ENCODE measurements at places on chromosomes 1 and 21.

- no peak for DNase-seq
Observed at GRCh38 chr1:198700016-198700392, 61.2 kb downstream of the PTPRC start.

DNA sequence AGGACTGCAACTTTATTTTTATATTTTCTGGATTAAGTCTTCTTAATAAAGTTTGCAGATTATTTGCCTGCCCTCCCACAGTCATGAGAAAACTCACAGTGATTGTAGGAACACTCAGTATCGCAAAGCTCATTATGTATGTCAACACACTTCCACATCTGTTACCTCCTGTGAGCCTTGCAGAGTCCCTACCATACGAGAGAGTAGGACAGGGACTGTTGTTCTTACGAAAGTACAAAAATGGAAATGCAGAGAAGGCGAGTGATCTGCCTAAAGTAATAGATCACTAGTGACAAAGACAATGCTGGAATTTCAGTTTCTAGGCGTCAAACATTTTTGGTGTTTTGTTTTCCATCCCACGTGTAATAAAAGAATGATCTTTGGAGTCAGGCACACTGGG, 131.7 kb downstream of the SYT2 start:
- DNase-seq: no peak

DNA sequence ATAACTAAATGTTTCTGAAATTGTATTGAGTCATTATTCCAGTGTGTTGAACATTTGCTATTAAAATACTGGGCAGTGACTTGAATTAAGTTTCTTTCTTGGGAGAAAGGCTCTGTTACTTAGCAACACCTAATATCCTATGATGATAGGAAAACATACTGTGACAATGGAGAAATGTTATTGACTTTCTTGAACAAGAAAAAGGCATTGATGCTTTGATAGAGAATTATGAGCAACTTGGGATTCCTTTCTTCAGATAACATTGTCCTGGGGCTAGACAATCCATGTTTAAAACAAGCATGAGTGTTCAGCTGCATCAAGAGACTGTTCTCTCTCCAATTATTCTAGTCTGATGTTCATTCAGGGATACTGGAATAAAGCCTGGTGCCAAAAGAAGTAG, 215.9 kb upstream of the L1TD1 start:
- no peak for DNase-seq

DNA sequence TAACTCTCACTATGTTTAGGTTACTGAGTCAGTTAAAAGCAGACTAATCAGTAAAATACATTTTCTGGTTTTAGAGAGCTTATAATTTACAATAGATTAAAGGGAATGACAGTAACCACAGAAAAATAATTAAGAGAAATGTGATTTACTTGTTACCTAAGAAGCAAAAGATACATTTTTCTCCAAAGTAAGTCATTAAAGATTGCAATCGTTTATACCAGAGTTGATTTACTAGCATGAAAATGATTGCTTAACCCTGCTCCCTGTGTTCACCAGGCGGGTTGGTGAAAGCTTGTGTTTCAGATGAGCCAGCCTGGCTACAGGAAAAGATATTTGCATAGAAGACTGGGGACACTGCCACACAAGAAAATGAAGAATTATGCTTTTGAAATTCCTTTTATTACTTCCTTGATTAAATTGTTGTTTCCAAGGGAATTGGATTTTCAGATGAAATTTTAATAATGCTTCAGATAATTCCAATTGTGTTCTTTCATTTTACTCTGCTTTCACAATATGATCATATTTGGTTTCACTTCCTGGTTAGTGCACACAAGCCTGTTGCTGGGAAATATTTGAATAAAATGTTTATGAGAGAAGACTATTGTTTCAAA, 27.9 kb downstream of the LRRC8B start:
- no peak for DNase-seq

DNA sequence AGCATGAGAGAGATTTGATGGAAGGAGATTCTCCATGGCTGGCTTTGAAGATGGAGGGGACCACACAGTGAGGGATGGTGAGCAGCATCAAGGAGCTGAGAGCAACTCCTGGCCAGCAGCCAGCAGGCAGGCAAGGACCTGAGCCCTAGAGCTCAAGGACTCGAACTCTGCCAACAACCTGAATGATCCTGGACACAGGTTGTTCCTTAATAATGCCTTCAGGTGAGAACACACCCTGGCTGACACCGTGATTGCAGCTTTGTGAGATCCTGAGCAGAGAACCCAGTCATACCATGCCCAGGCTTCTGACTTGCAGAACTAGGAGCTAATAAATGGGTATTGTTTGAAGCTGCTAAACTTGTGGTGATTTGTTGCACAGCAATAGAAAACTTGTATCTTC, 183.1 kb downstream of the LMX1A start:
- no peak for DNase-seq

GRCh38 chr1:59604191-59604590, 210.6 kb upstream of the HOOK1 start:
- DNase-seq: no peak

DNA sequence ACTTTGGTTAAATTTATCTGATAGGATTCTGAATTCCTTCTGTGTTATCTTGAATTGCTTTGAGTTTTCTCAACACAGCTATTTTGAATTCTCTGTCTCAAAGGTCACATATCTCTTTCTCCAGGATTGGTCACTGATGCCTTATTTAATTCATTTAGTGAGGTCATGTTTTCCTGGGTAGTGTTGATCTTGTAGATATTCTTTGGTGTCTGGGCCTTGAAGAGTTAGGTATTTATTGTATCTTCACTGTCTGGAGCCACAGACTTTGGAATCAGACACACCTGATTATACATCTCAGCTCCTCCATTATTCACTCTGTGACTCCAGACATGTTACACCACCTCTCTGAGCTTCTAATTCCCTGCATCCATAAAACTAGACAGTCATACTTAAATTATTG, 34.2 kb upstream of the ETS2 start:
- DNase-seq: peak; percentile 28

- DNase-seq: peak; percentile 43
Observed at GRCh38 chr1:234620272-234621126, 10.5 kb upstream of the IRF2BP2 start.

DNA sequence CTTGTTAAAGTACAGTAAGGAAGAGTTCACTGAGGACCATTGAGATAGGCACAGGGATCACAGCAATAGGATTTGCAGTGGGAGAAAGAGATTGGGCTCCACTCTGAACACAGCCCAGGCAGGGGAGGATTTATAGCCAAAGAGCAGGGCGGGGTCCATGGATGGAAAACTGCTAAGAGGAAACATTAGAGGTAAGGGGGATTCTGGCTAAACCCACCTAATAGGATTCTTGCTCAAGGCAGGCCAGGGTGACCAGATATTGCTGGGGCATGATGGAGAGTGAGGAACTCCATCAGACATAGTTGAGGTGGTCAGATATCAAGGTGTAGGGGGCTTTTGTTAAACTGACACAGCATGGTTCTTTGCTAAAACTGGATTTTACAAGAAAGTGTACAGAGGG, 372.8 kb downstream of the NPHP4 start:
- no peak for DNase-seq

GRCh38 chr1:167430849-167431242, 87.5 kb downstream of the CD247 start:
- DNase-seq: no peak

DNA sequence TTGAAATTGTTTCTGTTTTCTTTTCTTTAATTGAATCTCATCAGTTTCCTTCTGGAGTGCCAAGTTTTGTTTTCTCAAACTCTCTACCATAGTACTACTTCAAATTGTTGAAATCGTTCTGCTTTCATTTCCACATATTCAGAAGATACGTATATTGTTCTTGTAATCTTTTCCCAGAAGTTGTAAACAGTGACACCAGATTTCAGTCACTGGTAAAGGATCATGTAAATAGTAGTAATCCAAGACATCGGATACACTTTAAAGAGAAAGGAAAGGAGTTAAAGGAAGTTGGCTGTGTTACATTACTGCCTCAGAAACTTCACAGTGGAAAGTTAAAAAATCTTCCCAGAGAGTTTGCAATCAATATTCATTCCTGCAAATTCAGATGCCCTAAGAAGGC, 67.5 kb downstream of the RGL1 start:
- DNase-seq: no peak

DNA sequence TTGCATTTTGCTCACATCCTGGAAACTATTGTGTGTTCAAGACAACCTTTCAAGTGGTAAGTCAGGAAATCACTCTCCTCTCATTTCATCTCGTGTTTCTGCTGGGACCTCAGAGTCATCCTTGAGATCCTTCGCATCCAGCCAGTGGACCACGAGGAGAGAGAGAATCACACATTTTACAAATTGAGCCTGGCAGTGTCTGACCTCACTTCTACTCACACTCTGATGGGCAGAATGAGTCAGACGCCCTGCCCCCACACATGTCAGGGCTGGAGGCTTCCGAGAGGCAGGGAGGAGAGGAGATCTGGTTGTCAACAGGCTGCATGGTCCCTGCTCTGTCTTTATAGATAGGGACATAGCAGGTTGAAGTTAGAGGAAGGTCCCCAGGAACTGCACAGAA, 509.7 kb downstream of the AJAP1 start:
- no peak for DNase-seq

GRCh38 chr1:27253596-27253995, 19.2 kb downstream of the WDTC1 start:
- no peak for DNase-seq

DNA sequence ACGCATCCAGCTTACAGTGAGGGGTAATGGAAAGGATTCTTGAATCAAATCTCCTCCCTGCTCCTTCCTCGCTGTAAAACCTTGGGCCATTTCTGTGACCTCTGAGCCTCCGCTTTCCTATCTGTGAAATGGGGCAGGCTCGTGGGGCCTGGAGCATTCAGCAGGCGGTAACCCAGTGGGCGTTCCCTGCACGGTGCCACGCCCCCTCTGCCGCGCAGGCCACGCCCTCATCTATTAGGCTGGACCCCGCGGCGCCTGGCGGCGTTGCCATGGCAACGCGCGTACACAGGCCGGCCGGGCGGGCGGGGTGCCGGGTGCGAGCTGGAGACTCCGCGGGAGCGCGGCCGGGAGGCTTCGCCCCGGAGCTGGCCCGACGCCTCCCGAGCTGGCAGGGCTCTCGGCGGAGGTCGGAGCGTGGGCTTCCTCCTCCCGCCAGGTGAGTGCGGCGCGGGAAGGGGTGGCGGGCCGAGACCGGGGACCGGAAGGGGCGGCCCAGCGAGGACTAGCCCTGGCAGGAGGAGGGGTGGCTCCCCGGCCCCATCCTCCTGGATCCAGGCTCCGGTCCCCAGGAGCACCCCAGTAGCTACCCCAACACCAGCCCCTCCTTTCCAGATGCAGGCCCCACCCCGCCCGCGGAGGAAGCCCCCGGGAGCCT, at the start of gene FHAD1:
TSS of gene FHAD1 (plus strand) at position 264 of the 655 bp plus-strand sequence. CDS start 4,562 bp downstream, outside the sequence.
- DNase-seq: peak; percentile 57

GRCh38 chr1:231738554-231738953, 112.0 kb downstream of the DISC1 start:
- DNase-seq: no peak

GRCh38 chr1:155218854-155219591, 10.5 kb downstream of the MTX1 start:
- DNase-seq: peak; percentile 69

- no peak for DNase-seq
Observed at GRCh38 chr1:10835421-10835820, 39.0 kb upstream of the CASZ1 start.

DNA sequence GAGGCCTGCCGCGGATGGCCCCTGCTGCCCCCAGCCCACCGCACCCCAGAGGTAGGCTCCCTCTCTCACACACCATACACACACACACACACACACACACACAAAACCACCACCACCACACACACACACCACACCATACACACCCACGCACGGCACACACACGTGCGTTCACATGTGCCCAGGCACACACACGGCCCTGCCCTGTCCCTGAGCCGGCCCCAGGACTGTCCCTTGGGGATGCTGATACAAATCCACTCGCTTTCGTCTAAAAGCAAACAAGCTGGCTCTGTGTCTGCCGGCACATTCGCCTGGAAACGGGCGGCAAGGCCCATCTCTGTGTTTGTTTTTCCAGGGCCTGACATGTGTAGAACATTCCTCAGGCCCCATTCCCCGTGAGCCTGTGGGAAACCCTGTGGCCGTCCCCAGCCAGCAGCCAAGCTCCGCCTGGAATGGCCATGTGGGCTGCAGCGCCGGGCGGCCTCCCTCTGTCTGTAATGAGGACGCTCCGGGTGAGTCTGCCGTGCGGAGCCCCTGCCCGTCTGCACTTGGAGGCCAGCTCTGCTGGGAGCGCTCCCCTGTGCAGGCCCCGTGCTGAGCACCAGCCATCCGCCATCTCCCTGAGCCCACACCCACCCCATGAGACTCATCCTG, 67.4 kb downstream of the DMRTB1 start:
- peak; percentile 94 for DNase-seq

DNA sequence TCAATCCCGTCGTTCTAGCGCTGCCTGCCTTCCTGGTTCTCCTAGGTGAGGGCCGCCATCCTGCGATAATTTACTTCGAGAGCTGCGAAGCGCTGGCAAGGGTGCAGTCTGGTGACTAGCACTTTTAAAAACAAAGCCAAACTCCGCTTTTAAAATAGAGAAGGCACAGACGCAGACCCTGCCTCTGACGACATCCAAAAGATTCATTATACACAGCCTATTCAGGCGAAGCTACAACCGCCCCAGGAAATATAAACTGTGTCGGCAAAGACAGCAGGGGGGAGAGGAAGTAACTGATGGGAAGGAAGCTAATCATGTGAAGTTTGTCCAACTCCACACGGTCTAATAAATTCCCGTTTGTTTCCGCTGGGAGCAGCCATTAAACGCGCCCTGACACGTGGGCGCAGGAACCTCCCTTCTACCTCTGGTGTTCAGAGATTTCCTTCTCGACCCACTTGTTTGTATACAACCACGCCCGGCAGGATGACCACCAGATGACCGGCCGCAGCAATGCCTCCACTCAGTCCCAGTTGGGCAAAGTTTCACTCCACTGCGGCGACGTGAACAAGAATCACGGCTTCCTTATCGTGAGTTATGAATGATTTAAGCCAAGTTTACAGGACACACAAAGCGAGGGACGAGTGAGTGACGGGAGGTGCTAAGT, 1.3 kb downstream of the GNG12 start:
- peak; percentile 59 for DNase-seq

- DNase-seq: no peak
Observed at GRCh38 chr1:9115351-9116205, 13.3 kb downstream of the GPR157 start.

DNA sequence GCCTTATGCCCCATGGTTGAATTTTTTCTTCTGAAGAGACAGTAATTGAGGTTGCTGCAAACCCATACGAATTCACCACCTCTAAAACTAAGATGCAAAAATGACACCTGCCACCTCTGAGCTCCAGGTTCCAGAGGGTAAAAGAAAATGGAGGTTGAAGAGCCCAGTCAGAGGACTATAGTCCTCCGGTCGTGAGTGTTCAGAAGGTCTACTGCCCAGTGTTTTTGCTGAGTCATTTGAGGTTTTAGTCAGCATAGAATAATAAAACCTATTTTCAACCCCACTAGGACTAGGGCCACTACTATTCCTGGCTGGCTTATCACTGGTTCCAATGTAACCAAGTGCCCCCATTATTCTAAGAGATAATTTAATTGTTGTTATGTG, 12.9 kb upstream of the SLAMF7 start:
- DNase-seq: no peak

- peak; percentile 78 for DNase-seq
Observed at GRCh38 chr1:20279509-20279908, 11.2 kb upstream of the VWA5B1 start.

Measured in fibroblast of skin of scalp (primary cell).